ENCODE measurements at places on chromosomes 4 and X.

GRCh38 chrX:38221391-38221929 is 789 bp upstream of the SRPX start:
- no peak for DNase-seq

DNA sequence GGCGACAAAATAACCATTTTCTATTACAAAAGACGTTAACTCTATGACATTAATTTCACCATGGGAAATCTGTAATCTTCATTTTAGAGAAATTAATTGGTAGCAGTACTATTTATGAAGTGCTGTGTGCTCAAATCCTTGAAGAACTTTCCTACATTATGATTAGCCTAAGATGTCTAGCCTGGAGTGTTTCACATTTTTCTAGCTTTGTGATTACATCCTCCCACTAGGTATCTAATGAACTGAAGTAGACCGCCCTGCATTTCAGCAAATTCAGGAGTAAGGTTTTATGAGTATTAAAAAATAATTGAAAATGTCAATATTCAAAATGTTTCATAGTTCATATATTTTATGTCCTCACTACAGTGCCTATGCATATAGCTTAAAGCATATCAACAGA is 713.1 kb downstream of the CCSER1 start:
- DNase-seq: no peak

- no peak for DNase-seq
Measured at GRCh38 chr4:77815636-77816035, 3.5 kb downstream of the CNOT6L start.

GRCh38 chrX:103417933-103418332 is 41.6 kb downstream of the BEX3 start:
- no peak for DNase-seq

- DNase-seq: no peak
Measured at GRCh38 chr4:138405466-138405891, 163.3 kb upstream of the SLC7A11 start.

Measured in anterior cingulate cortex (tissue), 58 donors.